Sigmoid colon (tissue), 7 donors: ENCODE measurements at places on chromosomes 7 and 10.

- no peak overlapping the region for H3K4me3 ChIP-seq
- H3K36me3 ChIP-seq = no peaks in the 10 kb centered on the region
- no peak overlapping the region for H3K27ac ChIP-seq
- no peak for DNase-seq
- H3K27me3 ChIP-seq = no peaks in the 10 kb centered on the region
Observed at GRCh38 chr7:142422621-142423020, 164.8 kb upstream of the PRSS58 start.

GRCh38 chr10:123203393-123204126 lies 49.4 kb downstream of the BUB3 start:
- DNase-seq = no peak
- no peaks in the 10 kb centered on the region for H3K36me3 ChIP-seq
- no peak overlapping the region for H3K4me3 ChIP-seq
- H3K27ac ChIP-seq = no peak overlapping the region

DNA sequence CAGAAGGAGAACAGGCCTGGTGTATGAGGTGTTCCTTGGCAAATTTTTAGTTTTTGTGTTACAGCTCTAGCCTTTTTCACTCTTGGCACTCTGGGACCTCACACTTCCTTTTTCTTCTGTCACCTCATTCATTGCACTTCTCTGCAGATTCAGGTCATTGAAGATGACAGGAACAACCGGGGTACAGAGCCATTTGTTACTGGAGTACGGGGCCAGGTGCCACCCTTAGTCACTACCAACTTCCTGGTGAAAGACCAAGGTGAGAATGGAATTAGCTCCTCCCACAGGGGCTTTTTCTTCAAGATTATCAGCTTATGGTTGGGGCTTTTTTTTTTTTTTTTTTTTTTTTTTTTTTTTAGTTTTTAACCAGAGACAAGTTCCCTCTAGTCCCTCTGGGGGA lies 18.5 kb upstream of the CHCHD1 start:
- peaks cover 88% of the 10 kb centered on the region for H3K36me3 ChIP-seq
- H3K4me3 ChIP-seq = no peak overlapping the region
- no peak overlapping the region for H3K27ac ChIP-seq
- DNase-seq = peak; percentile 21
- no peaks in the 10 kb centered on the region for H3K27me3 ChIP-seq

GRCh38 chr10:114042895-114043531 lies 653 bp upstream of the ADRB1 start:
- no peaks in the 10 kb centered on the region for H3K36me3 ChIP-seq
- peak overlapping the region; percentile 57 for H3K4me3 ChIP-seq
- H3K4me1 ChIP-seq = peaks cover 21% of the 10 kb centered on the region
- peak; percentile 76 for DNase-seq

GRCh38 chr10:14569274-14570060 lies 205.2 kb downstream of the FAM107B start:
- peaks cover 7% of the 10 kb centered on the region for H3K36me3 ChIP-seq
- H3K27ac ChIP-seq = no peak overlapping the region
- no peak for DNase-seq
- H3K4me1 ChIP-seq = no peaks in the 10 kb centered on the region
- H3K27me3 ChIP-seq = no peaks in the 10 kb centered on the region

DNA sequence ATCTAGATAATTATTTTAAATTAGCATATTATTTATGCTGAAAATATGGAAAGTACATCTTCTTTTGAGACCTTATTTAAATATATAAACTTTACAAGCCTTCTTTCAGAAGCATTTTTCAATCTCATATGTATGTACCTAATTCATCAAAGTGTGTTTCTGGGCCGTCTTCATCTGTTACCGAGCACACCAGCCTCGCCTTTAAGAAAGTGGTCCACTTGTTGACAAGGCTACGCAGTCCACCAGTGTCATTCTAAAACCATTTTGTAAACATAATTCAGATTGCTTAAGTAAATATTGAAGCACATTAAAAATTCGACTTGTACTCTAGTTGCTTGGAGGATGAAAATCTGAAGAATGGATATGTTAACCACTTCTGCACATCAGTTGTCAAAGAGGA lies 116.3 kb downstream of the SEMA3C start:
- DNase-seq = no peak
- H3K36me3 ChIP-seq = no peaks in the 10 kb centered on the region
- no peak overlapping the region for H3K27ac ChIP-seq

DNA sequence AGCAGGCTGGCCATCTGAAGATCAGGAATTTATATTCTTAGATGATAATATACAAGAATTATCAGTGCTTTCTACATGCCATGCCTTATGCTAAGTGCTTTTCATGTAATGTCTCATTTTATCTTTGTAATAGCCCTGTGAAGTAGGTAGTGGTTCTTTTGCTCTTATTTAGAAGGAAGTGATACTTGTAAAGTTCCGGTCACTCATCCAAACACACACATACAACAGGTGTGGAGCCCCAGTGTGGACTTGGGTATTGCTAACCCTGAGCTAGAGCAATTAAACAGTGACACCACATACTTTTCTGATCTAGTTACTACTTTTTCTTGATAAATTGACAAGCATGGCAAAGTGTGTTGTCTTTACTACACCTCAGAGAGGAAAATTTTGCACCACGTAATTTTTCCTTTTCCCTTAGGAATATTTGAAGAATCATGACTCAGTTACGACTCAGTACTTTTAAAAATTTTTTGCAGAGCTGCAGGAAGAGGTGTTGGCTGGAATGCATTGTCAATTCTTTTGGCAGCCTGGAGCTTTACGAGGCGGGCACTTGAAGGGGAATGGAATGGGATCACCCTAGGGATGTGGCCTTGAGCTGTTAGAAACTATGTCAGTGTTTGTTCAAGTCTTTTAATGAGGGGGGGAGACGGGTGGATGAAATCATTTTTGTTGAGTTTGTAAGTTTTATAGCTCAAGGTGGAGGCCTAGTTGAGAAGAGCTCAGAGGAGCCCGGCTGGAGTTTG lies 212.5 kb upstream of the CELF2 start:
- H3K4me1 ChIP-seq = peaks cover 36% of the 10 kb centered on the region
- no peaks in the 10 kb centered on the region for H3K36me3 ChIP-seq
- H3K27me3 ChIP-seq = no peaks in the 10 kb centered on the region
- no peak overlapping the region for H3K4me3 ChIP-seq
- peak overlapping the region; percentile 70 for H3K27ac ChIP-seq

GRCh38 chr10:77077316-77077945 lies 560.2 kb downstream of the KCNMA1 start:
- peaks cover 19% of the 10 kb centered on the region for H3K36me3 ChIP-seq
- H3K27ac ChIP-seq = no peak overlapping the region
- H3K4me1 ChIP-seq = no peaks in the 10 kb centered on the region
- H3K4me3 ChIP-seq = no peak overlapping the region
- no peak for DNase-seq
- H3K27me3 ChIP-seq = no peaks in the 10 kb centered on the region

DNA sequence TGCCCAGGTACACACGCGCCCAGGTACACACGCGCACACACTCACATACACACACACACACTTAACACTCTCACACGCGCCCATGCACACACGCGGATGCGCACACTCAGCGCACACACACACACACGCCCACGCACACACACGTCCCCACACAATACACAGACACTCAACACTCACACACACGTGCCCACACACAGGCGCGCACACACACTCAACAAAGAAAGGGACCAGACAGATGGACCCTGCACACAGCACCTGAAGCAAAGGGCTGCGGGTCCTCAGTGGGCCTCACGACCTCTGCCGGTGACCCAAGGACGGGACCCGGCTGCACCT lies 257.4 kb downstream of the ZMYND11 start:
- H3K4me3 ChIP-seq = no peak overlapping the region
- H3K36me3 ChIP-seq = peaks cover 17% of the 10 kb centered on the region
- H3K27ac ChIP-seq = no peak overlapping the region
- peaks cover 36% of the 10 kb centered on the region for H3K4me1 ChIP-seq
- no peaks in the 10 kb centered on the region for H3K27me3 ChIP-seq
- no peak for DNase-seq

DNA sequence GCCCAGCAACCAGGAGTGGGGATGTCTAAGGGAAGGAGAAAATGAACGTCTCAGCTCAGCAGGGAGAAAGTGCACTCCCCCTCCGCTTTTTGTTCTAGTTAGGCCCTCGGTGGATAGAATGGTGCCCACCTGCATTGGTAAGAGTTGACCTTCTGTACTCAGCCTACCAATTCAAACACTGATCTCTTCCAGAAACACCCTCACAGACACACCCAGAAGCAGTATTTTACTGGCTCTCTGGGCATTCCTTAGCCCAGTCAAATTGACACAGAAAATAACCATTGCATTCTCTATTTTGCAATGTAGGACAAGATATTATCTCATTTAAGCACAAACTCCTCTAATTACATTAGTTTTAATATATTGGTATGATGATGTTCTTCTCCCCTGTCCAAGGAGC lies 106.1 kb upstream of the C7orf33 start:
- H3K4me1 ChIP-seq = peaks cover 5% of the 10 kb centered on the region
- no peaks in the 10 kb centered on the region for H3K27me3 ChIP-seq
- no peak overlapping the region for H3K4me3 ChIP-seq
- no peak for DNase-seq
- H3K36me3 ChIP-seq = no peaks in the 10 kb centered on the region

GRCh38 chr7:148437043-148437442 lies 153.5 kb upstream of the C7orf33 start:
- H3K27me3 ChIP-seq = no peaks in the 10 kb centered on the region
- no peaks in the 10 kb centered on the region for H3K36me3 ChIP-seq
- H3K4me3 ChIP-seq = no peak overlapping the region
- H3K27ac ChIP-seq = no peak overlapping the region
- no peak for DNase-seq
